Omental fat pad (tissue), 4 donors: ENCODE measurements at places on chromosomes 13 and 19.

DNA sequence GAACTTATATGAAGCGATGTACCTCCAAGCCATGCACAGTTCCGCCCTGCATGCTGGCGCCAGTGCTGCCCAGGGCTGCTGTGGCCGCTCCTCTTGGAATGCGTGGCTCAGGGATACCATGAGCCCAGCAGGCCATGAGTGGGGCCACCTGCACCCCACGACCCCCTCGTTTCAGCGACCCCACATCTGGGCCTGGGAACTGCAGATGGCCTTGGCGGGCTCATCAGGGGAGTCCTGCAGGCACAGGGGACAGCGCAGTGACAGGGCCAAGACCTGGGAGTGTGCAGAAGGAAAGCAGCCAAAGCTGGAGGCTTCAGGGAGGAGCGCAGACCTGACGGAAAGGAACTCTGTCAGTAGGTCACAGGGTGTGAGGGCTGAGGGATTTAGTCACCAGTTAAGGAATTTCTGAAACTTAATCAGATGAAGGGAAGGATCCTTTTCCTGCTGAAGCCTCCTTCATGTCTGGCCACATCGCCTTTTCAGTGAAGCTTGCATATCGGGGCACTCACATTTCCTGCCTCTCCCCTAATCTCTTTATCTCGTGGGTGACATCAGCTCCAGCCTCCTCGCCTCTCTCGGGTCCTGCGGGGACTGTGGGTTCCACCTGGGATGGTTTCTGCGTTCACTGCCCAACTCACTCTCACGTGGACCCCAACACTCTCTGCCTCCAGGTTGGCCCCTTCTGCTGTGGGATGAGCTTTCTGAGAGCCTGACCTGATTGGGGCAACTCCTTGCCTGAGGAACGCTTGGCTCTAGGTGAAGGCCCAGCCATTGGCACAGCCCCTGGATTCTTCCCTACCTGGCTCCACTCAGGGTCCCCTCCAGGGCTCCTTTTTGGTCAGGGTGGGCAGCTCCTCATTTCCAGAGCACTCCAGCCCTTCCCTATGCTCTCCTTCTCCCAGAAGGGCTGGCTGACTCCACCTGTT lies 123.5 kb downstream of the CRYL1 start:
- DNase-seq = no peak

DNA sequence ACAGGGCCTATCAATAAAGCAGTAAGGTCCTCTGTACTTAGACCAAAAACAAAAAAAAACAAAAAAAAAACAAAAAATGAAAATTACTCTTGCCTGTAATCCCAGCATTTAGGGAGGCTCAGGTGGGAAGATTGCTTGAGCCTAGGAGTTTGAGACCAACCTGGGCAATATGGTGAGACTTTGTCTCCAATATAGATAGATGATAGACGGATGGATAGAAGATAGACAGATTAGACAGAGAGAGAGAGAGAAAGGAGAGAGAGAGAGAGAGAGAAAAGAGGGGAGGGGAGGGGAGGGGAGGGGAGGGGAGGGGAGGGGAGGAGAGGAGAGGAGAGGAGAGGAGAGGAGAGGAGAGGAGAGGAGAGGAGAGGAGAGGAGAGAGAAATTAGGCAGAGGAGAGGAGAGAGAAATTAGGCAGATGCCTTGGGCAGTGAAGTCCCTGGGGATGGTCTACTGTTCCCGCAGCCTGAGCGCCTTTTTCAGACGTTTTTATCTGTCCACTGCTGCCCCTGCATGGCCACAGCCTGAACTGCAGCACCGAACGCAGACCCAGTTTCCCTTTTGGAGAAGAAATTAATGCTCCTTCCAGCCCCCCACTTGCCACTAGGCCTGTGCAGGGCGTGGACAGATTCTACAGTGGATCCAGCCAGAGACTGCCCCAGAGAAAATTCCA lies 9.8 kb upstream of the ZNF627 start:
- DNase-seq = peak; percentile 71

DNA sequence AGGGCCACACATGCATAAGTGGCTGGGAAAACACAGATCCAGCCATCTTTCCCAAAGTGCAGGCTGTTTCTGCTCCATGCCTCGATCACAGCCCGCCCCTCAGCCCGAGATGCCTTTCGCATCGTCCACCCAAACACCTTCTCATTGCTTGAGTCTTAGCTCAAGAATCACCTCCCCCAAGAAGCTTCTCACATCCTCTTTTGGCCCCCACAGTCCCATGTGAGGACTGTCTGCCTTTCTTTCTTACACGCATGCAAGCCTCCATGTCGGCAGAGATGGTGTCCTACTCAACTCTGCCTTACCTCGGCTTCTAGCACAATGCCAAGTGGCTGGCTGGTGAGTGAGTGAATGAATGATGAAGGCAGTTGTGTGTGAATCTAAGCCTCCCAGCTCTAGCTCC lies 18.1 kb upstream of the GSX1 start:
- DNase-seq = no peak

DNA sequence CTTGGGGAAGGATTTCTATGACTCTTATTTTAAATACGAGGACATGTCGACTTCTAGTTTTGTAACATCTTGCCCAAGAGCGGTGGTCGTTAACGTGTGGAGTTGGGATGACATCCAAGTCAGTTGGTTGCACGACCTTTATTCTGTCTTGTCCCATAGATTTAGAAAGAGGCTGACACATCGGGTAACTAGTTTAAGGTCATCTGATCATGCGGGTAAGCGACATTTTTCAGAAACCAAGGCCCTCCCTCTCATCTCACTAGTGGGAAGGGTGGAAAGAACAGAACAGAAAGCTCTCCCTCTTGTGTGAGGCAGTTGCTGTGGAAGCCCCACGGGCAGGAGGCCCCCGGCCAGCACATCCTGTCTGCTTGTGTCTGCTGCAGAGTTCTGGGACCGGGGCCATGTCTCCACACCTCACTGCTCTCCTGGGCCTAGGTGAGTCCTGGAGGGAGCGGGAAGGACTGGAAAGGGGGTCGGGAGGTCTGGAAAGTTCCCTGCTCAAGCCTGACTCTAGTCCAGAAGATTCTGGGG lies at the start of gene LAIR2:
LAIR2 (plus strand) TSS at position 314 of the 531 bp plus-strand sequence; CDS start at position 402, 88 bp downstream.
- DNase-seq = no peak

GRCh38 chr19:50639121-50640112 lies at the start of gene SYT3:
Gene SYT3 (minus strand): TSS chr19:50639881. CDS start chr19:50637411, 2,470 bp downstream.
- no peak for DNase-seq

DNA sequence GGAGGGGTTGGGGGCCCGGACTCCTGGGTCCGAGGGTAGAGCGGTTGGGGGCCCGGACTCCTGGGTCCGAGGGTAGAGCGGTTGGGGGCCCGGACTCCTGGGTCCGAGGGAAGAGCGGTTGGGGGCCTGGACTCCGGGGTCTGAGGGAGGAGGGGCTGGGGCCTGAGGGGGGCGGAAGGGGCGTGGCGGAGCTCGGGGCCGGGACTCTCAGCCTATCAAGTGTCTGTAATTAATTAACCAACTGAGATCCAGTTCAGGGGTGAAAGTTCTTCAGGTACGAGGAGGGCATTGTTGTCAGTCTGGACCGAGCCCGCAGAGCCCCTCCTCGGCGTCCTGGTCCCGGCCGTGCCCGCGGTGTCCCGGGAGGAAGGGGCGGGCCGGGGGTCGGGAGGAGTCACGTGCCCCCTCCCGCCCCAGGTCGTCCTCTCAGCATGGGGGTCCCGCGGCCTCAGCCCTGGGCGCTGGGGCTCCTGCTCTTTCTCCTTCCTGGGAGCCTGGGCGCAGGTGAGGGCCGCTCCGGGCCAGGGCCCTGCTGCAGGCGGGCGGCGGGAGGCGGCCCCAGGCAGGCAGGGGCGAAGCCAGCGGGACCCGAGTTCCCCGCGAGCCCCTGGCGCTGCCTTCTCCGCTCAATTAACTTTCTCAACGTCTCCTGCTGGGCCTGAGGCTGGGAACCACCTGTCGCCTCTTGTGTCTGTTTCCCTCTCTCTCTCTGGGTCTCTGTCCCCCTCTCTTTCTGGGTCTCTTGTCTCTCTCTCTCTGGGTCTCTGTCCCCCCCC lies 697 bp downstream of the FCGRT start:
- DNase-seq = no peak

GRCh38 chr19:29680447-29680846 lies 15.2 kb downstream of the PLEKHF1 start:
- DNase-seq = no peak

DNA sequence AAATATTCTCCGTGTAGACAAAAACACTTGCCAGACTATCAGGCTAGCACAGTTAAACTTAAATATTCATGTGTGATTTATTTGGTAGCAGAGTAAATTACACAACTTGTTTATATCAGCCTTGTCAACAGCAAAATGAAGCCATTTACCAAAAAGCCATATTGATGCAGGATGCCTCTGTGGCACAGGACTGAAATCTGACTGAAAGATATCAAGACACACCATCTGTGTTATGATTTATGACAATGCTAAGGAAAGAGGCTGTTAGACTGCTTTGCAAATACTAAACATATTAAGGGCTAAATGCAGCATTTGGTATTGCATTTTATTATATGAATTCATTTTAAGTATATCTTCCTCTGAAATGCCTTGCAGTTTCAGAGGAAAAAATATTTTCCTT lies 44.8 kb upstream of the FNDC3A start:
- DNase-seq = no peak

- DNase-seq = no peak
Measured at GRCh38 chr13:76641056-76641455, 245.1 kb downstream of the KCTD12 start.

DNA sequence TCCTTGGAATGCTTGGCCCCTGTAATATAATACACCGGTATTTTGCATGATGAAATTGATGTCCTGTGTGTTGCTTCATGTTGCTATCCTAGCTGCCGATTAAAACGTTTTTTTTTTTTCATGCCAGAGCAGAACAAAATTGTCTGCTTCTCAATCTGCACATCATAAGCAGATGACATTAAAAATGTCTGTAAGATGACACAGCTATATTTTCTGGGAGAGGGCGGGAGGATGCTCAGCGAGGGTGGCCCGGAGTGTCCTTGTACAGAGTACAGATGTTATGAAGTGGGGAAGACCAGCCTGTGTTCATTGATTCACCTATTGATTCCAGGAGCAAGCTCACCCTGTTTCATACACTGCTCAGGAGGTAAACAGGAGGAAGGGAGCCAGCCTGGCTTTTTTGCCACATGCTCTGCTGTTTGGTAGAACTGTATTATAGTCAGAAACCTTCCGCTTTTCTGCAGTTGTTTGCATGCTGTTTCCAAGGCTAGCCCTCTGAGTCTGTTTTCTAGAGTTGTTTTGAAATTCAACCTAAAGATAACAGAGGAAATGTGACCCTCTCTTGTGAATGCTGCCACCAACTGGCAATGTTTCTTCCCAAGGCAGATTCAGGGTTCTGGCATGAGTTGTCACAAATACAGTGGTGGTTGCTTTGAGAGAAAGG lies 4.7 kb upstream of the IRS2 start:
- no peak for DNase-seq
